ENCODE measurements at places on chromosomes 16 and 17. TPM values are rescaled to one million over a fixed set of nuclear protein-coding genes. Genes with fewer than 3 reads are reported as not detected.

PRKCB gene
- total RNA-seq: 40.0 TPM

LRRC37A gene
- total RNA-seq: 2.1 TPM

KRTAP1-5 gene
- 63.2 TPM for total RNA-seq

GRCh38 chr17:80773243-80773991 lies 218.2 kb upstream of the CHMP6 start:
- H3K27ac ChIP-seq: no peak overlapping the region
- H3K4me1 ChIP-seq: peaks cover 5% of the 10 kb centered on the region
- DNase-seq: no peak

- no peaks in the 10 kb centered on the region for H3K36me3 ChIP-seq
- no peaks in the 10 kb centered on the region for H3K27me3 ChIP-seq
- H3K4me3 ChIP-seq: no peak overlapping the region
Measured at GRCh38 chr17:69757688-69758430, 317.2 kb upstream of the KCNJ16 start.

DNA sequence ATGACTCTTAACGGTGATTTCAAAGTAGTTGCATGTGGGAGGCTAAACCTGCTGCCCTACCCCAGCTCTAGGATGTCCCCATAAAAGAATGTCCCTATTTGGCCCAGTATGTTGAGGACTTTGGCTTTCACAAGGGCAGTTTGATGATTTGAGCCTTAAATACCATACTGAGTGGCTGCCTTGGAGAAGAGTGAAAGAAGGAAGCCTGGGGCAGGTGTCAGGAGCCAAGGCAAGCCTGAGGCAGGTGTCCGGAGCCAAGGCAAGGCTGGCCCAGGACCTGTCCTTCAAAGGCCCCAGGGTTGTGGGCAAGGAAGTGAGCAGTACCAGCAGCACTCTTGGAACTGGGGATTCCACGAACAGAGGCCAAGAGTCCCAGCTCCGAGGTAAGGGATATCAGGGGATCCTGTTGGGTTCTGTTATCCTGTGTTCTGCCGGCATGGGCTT lies 18.6 kb downstream of the ST6GALNAC2 start:
- H3K27ac ChIP-seq: peak overlapping the region; percentile 29
- H3K27me3 ChIP-seq: no peaks in the 10 kb centered on the region
- H3K4me1 ChIP-seq: peaks cover 40% of the 10 kb centered on the region
- DNase-seq: no peak

GRCh38 chr16:17155485-17155884 lies 315.3 kb downstream of the XYLT1 start:
- no peak for DNase-seq
- H3K36me3 ChIP-seq: peaks cover 7% of the 10 kb centered on the region
